ENCODE measurements at places on chromosomes 3 and 15.

DNA sequence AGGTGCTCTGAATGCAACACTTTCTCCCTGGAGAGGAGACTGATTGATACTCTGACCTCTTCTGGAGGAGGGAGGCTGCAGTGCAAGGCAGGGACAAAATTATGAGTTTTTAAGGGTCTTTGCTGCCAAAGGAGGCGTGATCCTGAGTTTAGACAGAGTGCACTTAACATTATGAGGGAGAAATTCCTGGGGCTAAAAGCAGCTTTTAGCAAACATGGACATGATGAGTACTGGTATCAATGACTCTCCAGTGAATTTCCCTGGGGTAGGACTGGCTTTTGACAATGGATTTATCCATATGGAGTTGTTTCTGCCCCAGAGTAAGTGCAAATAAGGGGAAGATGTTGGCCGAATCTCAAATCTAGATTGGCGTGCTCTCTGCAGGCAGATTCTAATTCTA lies 133.1 kb downstream of the THSD4 start:
- no peak for DNase-seq

DNA sequence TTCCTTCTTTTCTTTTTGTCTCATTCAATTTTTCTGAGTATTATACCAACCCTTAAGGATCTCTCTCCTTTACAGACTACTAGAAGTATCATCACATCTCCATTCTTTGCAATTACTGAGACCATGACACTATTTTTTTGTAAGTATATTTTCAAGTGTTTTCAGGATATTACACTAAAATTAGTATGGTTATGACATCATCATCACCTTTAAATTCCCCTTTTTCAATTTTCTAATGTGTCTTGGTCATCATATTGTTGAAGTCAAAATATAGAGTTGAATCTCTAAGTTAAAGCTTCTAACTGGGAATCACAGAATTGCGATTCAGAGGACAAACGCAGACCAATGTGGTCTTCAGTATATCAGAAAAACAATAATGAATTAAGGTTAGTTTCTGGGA lies 1475.1 kb downstream of the OTOL1 start:
- no peak for DNase-seq

GRCh38 chr15:43776101-43776717 lies 557 bp downstream of the ELL3 start:
- no peak for DNase-seq

- no peak for DNase-seq
Observed at GRCh38 chr3:194165271-194166018, 29.5 kb downstream of the HES1 start.

DNA sequence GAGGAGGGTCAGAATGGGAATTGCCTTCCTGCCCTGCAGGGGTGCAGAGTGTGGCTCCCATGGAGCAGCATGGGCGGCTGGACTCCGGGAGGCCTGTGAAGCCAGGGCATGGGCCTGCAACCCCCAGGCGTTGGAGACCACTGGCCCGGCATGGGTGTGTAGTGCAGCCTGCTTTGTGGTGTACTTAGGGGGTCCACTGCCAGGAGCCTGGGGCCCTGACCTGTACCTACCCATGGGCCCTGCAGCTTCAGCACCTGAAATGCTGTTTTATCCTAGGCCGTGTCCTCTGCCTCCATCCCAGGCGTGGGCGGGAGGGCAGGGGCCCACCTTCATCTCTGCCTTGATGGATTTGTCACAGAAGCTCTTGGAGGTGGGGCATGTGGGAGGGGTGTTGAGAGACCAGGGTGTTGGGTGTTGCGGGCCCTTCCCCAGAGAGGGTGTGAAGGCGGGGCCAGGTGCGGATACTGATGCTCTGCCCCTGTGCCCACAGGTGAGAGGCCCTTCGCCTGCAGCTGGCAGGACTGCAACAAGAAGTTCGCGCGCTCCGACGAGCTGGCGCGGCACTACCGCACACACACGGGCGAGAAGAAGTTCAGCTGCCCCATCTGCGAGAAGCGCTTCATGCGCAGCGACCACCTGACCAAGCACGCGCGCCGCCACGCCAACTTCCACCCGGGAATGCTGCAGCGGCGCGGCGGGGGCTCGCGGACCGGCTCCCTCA lies 45.0 kb downstream of the KLF13 start:
- DNase-seq: no peak

DNA sequence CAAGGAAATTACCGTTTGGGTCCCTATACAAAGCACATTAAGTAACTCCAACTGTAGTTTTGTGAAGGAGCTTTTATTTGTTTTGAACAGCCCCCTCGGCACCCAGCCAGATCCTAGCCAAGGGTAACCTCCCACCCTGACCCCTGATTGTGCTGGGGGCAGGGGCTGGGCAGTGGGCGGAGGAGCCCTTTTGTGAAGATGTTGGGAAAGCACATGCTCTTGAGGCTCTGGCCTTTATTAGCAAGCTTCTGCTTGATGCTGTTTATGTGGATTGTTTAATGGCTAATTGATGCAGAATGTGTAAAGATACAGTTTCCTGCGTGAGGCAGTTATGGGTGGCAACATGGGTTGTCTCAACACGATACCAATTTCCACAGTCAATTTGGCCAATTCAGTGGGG lies 136.5 kb downstream of the MAP2K5 start:
- DNase-seq: no peak

- no peak for DNase-seq
Observed at GRCh38 chr3:123971406-123971805, 10.4 kb upstream of the CCDC14 start.

DNA sequence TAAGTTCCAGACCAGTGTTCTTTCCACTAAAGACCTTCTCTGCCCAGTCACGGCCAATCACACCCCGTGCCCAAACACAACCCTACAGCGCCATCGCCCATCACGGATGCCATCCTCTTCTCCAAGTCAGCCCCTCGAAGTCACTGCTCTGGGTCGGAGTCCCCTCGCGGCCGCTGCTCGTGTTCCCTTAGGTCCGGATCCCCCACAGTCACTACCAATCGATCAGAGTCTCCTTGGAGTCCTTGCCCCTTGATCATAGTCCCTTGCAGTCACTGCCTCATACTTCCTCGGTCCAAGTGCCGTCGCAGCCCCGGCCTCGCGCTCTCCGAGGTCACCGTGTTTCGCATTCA lies 461 bp downstream of the PCYT1A start:
- peak; percentile 13 for DNase-seq

GRCh38 chr15:68603951-68604350 lies 25.2 kb downstream of the CORO2B start:
- no peak for DNase-seq

DNA sequence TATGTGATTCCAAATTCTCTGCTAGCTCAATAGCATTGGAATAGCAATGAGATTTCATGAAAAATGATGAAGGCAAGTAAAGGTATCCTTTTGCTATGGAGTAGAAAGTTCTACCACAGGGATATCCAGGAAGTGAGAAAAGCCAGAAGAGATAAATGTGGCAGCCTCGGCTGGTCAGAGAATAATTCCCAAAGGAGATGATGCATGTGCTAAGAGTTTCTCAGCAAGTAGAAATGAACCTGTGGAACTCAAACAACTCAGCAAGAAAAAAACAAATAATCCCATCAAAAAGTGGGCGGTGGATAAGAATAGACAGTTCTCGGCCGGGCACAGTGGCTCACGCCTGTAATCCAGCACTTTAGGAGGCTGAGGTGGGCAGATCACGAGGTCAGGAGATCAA lies 38.2 kb downstream of the ALS2CL start:
- DNase-seq: no peak

- peak; percentile 40 for DNase-seq
Observed at GRCh38 chr3:16290007-16290826, 25.2 kb downstream of the OXNAD1 start.

- no peak for DNase-seq
Observed at GRCh38 chr15:97522347-97522746, 438.2 kb upstream of the ARRDC4 start.

DNA sequence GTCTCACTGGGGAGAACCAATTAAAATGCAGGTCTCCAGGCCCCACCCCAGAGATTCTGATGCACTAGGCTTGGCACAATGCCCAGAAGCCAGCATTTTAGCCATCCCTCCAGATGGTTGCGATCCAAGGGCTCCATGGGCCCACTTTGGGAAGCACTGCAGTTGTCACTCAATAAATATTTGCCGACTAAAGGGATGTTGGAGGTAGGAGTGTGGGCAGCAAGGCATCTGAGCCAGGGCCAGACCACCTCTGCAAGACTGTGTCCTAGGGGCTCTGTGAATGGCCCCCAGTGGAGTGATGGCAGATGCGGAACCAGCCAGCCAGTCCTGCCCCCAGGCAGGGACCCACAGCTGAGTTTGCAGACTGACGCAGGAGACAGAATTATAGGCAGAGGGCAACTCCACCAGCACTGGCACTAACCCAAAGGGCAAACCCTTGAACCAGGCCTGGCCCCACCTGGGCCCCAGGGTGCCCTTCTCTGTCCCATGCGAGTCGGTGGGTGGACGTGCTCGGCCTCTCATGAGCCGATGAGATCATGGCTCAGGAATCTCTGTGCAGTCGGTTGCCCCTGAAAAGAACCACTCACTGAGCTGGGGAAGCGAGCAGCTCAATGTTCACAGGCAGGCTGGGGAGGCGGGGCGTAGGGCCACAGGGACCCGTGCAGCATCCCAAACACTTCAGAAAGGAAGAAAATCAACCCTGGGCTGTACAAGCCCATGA lies 49.7 kb downstream of the SEMA5B start:
- DNase-seq: no peak

DNA sequence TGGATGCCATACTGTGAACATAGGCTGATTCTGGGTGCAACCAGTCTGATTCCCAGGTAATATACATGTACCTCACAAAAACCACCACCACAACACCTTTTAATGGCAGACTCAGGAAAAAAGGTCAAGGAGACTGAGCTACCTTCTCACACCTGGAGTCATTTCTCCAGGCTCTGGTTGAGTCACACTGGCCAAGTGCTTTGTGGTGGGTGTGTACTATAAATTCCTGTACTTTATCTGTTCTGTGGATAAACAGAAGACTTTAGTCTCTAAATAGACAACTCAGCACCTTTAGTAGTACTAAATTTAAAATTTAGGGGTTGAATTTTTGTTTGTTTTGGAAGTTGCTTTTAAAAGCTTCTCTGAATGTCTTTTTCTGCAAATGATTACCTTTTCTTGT lies 46.7 kb downstream of the TOP2B start:
- DNase-seq: no peak

DNA sequence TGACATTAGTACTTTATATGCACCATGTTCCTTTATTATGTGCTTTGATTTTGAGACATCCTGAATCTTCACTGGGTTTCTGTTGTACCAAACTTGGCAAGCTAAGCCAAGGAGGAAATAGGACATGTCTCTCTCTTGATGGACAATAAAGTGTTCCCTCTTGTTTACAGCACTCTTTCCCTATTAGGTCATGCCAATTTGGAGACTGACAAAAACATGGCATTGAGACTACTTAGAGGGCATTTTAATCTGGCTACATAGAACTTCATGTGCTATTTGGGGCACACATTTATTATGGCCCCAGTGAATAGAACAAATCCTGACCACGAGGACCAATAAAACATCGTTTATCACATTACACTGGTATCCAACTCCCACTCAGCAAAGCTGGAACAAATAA lies 85.3 kb upstream of the TNFSF10 start:
- DNase-seq: no peak

DNA sequence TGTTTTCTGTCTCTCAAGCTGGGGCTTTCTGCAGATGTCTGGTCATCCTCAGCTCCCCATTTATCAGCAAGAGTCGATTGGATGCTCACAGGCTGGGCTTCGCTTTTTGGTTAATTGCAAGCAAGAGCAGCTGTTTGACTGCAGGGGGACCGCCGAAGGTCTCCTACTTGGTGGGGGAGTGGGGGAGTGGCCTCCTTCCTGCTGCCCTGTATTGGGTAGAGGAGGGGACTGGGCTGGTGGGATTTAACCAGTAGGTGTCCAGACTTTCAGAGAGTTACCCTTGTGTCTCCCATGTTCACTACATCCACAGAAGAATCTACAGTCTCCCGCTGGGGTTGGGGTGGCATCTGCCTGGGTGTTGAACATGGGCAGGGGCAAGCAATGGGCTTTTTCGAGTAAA lies 78.7 kb downstream of the PLXNA1 start:
- no peak for DNase-seq

- no peak for DNase-seq
Observed at GRCh38 chr3:106115557-106115956, 246.7 kb upstream of the CBLB start.

GRCh38 chr3:102113421-102114041 lies 264.2 kb downstream of the NFKBIZ start:
- DNase-seq: no peak

DNA sequence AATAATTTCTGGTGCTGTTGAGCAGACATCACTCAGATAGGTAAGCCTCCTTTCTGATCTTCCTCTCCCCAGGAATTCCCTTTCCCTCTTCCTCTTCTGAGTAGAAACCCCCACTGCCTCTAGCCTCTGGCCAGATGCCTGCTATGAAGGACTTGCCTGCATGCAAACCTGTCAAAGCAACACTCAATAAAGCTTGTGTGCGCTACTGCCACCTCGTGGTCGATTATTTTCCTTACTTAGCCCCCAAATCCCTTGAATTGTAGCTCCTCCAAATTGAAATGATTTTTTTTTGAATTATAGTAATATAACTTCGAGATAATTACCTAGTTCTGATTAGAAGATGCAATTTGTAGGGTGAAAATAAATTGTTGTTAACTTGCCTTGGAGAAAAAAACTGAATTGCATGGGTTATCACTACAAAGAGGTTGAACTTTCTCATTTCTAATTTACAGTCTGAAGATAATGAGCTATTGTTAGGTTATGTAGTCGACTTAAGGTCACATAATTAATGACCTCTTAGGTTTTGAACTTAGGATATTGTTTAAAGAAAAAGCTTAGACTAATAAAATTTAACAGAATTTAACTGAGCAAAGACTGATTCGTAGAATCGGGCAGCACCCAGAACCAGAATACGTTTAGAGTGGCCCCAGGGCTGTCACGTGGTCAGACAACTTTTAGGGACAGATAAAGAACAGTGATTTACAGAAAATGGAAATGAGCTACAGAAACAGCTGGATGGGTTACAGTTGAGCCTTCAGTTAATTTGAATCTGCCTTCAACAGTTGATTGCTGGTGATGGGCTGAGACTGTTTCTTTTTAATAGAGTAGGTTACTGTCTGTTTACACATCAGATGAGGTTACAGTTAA lies 269.3 kb downstream of the ARPP21 start:
- DNase-seq: no peak

DNA sequence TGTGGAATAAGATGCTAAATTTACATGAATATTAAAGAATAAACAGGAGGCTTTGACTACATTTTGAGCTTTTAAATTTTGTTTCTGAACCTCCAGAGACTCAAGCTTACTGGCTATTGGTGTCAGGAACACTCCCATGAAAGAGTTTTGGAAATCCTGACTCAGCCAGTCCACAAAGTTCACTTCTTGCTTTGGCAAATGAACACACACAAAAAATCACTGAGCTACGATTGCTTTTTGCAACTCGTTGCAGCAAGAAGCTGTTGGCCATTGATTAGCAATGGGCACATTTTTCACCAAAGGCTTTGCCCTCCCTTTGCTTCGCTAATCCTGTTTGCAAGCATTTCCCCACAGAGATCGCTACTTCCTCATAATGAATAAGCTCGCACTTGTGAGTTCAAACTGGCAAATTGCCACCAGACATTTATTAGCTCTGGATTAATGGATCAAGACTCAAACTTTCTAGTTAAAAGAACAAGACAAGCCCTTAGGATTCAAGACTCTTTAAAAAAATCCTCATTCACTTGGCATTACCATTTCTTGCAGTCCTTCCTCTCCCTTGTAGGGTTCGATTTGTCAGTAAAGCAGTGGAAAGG lies 343.2 kb upstream of the ONECUT1 start:
- no peak for DNase-seq
